ENCODE measurements at places on chromosomes 11 and 22.

- no peak for DNase-seq
Observed at GRCh38 chr22:50719814-50720300, 18.1 kb upstream of the ACR start.

DNA sequence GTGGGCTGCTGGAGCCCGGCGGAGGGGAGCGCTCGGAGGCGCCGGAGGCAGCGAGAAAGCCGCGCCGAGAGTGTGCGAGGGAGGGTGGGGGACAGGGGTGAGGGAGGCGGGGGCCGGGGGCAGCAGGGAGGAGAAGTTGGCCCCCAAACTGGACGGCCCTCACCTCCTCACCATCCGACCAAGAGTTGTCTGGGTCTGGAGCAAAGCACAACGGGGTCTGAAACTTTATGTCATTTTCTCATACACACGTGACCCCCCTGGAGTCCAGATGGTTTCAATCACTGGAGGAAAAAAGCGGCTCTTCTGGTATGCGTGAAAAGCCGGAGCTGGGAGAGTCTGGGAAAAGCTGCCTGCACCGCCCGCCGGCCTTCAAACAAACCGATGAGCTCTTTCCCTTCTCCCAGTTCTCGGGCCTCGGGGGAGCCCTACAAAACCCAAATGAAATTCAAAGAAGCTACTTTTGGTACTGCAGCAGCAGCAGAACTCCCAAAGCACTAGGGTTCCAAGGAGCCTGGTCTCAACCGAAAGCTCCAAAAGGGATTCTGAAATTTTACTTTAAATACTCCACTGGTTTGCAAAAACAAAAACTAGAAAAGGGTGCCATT is 39.7 kb upstream of the AKIP1 start:
- DNase-seq = no peak

GRCh38 chr11:24885580-24886173 is 388.8 kb downstream of the LUZP2 start:
- DNase-seq = no peak

DNA sequence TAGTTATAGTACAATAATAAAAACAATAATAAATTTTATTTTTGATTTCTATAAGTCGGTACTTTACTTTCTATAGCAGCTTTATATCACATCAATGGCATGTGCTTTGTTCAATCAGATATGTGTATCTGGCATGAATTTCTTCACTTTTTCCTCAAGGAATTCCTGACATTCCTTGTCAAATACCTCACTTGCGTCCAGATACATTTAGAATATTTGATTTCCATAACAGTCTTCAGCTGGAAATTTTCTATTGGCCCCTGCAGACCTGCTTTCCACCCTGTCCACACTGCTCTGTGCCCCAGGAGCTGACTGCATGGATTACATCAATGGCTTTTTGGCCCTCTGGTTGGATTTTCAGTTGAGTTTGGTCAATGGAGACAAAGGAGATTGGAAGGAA is 93.2 kb downstream of the FAR1 start:
- DNase-seq = no peak

DNA sequence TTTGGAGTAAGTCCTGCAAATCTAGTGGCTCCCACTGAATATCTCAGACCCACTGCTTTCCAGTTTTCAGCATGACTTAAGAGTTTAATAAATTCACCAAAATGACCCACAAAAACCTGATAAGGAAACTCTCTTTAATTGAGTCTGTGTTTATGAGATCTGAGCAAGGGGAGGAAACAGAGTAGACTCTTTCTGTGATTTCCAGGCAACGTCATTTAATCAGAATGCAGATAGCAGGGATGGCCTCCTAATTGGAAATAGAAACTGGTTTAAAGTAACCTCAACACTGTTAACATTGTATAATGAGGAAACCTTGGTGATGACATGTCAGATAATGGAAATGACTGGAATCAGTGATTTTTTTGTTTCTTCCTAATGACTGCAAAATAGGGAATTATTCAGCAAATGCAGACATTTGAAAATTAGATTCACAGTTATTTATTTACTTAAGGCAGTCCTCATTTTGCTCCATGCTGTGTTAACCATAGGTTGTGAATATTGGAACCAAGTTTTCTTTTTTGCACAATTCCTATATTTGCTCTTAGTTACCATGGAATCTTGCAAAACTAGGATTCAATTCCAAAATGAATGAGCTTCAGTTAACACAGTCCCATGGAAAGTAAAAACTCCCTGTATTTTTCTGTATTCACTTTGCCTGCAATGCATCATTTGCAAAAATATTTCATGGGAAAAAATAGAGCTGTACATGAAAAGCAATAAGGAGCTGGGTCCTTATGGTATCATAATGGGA is 1324.5 kb downstream of the LRRC4C start:
- DNase-seq = no peak

DNA sequence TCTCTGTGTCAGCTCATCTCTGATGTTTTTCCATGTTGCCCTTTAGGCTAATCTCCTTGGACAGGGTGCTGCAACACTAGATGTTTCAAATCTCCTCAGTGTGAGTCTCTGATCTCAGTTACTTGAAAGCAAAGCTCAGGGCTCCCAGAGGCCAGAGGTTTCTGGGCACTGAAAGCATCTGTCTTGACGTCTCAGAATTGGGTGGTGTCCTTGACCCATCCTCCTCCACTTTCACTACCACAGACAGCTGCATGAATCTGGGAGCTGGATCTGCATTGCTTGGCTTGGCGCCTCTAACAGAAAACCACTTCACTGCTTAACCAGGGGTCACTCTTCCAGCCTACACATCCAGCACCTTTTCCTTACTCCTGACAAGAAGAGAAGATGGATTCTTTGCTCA is 399.4 kb downstream of the NXPE2 start:
- no peak for DNase-seq

- no peak for DNase-seq
Observed at GRCh38 chr11:70616317-70616716, 218.0 kb downstream of the CTTN start.

DNA sequence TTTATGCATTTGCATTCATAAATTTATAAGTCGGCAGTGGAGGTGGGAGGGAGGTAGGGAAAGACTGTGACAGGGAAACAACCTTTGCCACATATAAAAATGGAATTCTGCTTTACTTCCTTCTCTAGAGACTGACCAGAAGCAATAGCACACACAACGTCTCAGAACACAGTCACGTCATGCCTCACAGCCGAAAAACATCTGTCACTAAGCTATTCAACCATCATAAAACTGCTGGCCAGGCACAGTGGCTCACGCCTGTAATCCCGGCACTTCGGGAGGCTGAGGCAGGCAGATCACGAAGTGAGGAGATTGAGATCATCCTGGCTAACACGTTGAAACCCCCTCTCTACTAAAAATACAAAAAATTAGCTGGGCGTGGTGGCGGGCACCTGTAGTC is 101.0 kb upstream of the CHRM4 start:
- no peak for DNase-seq

GRCh38 chr11:46712874-46713576 is 6.0 kb upstream of the F2 start:
- DNase-seq = no peak

DNA sequence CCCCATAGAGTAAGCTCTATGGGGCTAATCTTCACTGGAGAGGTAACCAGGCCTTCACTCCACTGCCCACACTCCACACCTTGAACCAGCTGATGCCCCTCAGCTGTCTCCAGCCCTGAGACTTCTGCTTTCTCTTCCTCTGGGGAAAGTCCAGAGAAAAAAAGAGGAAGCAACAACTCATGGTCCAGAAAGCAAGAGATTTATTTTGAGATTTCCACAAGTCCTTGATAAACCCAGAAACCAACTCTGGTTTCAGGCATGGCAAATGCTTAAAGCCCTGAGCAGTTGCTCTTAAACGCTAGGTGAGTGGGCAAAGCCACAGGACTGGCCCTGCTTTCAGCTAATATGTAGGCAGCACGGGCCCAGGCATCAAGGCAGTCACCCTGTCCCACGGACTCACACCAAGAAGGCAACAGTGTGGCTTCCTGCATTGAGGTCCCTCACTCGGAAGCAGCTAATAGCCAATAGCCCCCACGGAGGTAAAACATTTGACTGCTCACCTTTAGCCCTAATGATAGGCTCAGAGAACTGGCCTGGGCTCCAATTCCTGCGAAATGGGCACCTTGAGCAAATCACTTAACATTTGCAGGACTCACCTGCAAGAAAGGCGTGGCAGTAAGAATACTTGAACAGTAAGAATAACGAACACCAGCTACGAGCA is 4.3 kb downstream of the CYB561A3 start:
- no peak for DNase-seq

DNA sequence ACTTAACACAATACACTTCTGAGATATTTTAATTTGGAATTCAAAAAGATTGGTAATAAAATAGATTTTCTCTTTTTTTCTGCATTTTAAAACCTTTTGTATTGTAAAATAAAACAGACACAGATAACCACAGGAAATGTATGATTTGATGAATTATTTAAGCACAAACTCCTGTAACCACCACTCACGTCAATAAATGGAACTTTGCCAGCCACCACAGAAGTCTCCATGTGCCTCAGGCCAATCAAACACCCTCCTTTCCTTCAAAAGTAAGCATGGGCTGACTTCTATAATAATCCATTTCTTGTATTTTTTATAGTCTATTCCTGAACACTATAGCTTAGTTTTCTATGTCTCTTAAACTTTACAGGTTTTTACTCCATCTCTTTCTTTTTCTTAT is 721.7 kb downstream of the DLG2 start:
- DNase-seq = no peak

DNA sequence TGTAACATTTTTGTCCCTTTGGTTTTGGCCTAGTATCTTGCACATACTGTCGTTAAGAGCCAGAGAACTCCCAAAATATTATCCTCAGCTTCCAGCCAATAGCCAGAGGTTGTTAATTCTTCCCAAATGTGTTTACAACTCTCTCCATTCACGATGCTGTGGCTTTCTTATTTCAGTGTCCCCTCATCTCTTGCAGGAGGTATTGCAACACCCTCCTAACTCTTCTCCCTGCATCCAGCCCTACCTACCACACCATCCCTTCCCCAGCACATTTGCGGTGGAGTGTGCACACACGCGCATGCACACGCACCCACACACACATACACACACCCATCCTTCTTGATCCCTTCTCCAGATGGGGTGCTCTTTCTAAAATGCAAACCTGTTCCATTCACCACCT is 75.6 kb upstream of the LMO2 start:
- DNase-seq = no peak

GRCh38 chr22:32922186-32922585 is 120.7 kb downstream of the TIMP3 start:
- no peak for DNase-seq

DNA sequence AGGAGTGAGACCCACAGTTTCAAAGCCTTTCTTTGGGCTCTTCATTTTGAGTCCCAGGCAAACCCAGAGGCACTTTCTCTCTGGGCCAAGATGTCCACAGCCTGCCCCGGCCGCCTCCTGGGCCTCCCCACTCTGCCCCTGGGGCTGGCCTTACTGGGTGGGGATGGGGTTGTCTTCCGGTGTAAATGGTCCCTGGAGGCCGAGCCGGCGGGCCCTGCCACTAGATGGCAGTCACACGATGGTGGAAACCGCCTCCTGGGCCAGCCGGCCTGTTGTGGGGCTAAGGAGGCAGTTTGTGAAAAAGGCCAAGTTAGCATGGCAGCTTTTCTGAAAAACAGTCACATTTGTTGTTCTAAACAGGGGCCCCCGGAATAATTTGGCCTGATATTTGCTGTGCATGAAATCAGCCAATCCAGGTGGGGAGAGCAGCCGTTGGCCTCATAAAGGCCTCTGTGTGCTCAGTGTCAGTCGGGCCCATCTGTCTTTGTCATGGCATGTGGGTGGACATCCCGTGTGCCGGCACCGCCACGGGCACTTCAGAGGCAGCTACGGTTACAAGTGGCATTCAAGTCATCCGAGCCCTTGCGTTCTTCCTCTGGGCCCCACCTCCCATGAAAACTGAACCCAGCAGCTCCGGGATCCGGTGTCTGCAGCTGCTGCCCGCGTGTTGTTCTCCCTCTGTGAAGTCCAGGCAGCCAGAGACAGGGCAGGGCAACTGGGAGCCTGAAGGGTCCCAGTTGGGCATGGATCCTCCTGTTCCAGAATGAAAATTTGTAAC is 6.5 kb downstream of the MRPL23 start:
- no peak for DNase-seq

- no peak for DNase-seq
Observed at GRCh38 chr22:30555282-30556210, 9.0 kb upstream of the SEC14L6 start.

DNA sequence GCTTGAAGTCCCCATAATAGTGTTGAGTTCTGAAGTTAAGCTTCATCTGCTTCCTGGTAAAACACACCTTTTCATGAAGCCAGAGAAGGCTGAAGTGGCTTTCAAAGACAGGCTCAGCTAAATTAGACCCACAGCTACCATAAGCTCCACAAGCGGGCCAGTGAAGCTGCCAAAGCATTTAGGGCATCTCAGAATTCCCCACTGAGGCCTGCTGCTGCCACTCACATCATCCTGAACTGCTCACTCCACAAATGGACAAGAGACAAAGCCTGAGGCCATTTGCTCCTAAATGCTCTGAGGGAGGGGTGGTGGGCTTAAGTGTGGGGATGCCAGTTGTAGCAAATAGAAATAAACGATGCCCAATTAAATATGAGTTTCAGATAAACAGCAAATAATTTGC is 14.6 kb downstream of the CCDC83 start:
- DNase-seq = no peak

All from iPS DF 6.9 (cell line).